ENCODE measurements at places on chromosomes 12 and 14.

DNA sequence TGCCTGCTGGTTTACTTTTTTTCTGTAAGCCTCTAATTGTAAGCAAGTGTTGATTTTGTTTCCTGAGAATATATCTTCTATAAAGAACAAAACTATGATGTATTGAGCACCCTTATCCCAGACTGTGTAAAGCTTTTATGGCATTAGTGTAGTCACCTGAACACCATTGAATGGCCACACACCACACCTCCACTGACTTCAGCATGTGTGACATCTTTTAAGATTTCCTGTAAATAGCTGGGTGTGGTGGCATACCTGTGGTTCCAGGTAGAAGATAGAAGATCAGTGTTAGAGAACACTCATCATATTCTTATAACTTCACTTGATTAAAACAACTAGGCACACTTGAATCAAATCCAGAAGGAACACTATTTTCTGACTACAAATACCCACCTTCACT is 51.3 kb downstream of the WBP11 start:
- no peak for DNase-seq

DNA sequence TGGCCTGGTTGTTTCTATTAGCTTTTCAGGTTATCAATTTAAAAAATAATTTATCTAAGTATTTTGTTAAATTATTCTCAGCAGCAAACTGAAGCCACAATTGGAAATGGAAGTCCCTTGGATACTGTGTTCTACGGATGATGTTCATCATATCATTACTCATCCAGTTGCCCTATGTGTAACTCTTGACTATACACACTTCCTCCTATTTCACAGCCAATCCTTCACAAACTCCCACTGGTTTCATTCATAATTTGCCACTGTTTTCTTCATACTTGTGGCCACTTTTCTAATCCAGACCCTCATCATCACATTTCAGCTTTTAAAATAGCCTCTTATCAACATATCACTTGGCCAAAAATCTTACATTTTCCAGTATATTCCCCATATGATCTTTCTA is 84.0 kb downstream of the CATSPERB start:
- no peak for DNase-seq

GRCh38 chr14:57714487-57714931 is 151.4 kb downstream of the SLC35F4 start:
- no peak for DNase-seq

DNA sequence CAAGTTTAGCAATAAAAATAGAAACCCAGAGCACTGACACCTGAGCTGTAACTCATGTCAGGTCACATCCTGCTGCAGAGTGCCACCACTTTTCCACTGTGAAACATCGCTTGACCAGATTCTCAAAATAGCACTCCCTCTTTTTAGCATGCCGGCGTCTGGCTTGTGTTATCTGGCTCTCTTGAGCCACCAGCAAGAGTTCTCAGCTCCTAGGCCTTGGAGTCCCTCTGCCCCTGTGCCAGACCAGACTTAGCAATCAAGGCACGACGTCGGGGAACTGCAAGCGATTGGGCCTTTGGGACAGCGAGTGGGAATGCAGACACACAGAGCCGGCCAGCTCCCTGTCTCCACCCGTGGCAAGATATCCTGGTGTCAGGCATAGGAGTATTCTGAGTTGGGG is 52.5 kb downstream of the SPIC start:
- no peak for DNase-seq

DNA sequence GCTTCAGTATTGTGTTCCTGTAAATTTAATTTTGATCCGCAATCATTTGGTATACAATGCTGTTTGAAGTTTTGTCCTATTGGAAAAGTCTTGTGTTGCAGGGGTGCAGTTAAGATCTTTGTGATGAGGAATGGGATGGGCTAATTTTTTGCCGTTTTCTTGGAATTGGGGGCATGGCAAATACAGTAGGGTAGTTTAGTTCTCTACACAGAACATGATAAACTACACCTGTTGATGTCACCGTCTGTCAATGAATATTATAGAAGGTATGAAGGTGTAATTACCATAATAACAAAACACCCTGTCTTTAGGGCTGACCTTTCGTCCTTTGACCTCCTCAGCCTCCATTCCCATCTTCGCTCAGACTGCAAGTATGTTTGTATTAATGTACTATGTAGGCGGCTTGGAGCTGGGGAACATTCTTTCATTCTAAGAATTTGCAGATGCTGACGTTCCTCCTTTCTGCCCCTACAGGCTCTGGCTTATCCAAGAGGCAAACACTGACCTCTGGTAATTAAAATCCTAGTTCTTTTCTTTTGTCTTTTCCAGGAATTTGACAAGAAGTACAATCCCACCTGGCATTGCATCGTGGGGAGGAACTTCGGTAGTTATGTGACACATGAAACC is 1.7 kb downstream of the DYNLL1 start:
- DNase-seq = no peak

DNA sequence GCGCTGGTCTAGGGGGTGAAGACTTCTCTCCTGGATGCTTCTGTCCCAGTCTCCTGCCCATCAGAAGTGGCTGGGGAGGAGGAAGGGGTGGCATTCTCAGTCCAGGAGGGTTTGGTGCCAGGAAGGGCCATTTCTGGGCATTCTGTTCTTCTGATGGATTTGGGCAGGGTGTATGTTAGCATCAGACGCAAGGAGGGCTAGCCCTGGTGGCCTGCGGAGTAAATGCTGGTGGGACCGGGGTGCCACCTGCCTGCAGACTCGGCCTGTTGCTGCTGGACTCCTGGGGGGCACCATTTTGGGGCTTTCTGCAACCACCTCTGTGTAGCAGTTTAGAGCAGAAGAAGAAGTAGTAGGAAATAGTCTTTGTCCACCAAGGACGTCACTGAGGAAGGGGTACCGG is 31.7 kb downstream of the AACS start:
- DNase-seq = no peak

DNA sequence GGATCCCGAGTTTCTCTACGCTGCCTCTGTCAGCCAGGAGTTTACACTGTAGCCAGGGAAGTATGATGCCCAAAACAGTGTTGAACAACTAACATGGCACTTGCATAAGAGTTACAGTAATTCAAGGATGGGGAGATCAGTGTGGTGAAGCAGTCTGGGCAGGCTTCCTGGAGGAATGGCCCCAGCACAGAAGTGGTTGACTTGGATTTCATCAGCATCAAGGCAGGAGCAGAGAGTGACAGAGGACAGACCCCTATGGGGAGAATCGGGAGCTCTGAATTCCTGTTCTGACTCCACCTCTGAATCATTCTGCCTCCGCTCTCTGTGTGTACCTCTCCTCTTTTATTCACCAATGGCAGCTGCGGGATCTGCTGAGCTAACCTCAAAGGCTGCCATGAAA is 124.5 kb downstream of the KCNA5 start:
- DNase-seq = no peak

DNA sequence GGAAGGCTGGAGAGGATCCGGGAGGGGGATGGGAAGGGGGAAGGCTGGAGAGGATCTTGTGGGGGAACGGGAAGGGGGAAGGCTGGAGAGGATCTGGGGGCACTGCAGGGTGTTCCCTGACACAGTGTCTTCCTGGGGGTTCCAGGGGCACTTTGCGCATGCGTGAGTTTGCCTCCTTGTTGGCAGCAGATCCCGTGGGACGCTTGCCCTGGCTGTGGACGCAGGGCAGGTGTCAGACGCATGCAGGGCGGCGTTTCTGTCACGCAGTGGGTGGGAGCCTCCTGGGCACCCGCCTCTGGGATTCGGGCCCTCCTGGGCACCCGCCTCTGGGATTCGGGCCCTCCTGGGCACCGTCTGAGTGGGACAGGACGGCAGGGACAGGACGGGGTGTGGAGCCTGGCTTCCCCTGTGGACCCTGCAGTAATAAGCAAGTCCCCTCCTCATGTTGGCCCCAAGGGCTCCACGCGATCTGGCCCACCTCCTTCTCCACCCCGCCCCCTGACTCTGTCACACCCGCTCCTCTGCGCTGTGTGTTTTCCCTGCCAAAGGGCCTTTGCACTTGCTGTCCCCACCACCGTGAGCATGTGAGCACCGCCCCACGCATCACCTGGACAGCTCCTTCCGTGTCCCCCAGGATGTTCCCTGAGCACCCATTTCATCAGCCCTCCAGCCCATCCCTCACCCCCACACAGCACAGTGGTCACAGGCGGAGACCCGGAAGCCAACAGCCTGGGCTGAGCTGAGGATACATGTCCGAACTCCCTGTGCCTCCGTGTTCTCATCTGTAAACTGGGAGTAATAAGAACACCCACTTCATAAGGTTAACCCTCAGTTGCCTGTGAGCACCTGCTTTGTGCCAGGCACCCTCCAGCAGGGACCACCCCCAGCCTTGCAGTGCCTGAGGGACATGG is 4.4 kb downstream of the MMP17 start:
- no peak for DNase-seq

DNA sequence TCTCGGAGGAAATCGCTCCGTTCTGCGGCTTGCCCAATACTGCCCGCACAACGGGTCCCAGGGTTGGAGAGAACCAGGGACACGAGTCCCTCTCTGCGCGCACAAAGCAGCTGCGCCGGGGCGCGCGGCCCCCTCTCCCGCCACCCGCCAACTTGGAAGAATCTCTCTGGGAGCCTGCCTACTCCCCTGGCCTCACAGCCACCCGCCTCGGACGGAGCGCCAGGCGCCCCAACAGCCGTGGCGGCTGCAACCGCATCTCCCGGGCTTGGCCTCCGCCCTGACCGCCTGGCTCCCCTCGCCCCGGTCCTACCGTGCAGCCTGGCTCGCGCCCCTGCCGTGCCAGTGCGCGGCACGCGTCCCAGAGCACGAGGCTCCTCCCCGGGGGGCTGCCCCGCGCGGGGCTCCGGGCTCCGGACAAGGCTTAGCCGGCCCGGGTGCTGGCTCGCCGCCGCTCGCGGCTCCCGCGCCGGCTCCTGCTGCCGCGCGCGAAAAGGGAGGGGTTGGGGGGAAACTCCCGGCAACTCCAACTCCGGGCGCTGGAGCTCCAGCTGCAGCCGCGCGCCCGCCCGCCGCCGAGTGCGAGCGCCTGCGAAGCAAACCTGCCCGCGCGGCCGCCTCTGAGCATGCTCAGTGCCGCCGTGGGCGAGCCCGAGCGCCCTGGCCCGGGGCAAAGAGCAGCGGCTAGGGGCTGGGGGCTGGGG is at the start of gene STXBP6:
Gene STXBP6 (minus strand): TSS at position 580 of the 701 bp plus-strand sequence. CDS start 75,329 bp downstream, outside the sequence.
- DNase-seq = no peak

DNA sequence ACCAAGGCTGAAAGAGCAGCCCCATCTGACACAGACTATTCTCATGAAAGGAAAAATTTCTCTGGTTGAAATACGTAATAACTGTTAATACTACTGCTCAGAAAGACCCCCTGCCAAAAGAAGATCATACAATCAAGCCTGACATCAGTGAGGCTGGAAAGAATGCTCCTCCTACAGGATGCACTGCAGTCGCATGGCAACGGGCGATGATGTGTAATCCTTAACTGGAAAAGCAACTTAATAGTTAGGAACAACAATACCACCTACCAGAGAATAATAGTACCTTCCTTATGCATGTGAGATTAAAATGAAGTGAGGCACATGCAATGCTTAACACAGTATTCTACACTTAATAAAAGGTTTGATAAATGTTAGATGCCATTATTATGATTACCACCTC is 1.2 kb upstream of the GOLGA5 start:
- no peak for DNase-seq

GRCh38 chr12:70415987-70416386 is 49.9 kb downstream of the KCNMB4 start:
- DNase-seq = no peak

DNA sequence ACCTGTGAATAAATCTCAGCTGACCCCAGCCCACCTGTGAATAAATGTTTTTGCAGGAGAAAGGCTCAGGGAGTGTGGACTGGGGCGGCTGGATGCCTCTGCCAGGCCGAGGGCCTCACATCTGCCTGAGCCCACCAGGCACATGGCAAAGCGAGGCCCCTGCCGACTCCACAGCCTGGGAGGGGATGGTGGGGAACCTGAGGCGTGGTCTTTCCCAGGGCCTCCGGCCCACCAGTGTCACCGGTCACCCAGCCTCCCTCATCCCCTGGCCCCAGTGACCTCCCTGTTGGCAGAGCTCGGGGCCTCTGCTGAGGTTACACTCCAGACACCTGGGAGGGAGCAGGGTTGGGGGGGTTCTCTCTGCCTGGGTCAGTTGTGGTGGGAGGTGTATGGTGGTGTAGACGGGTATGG is 8.2 kb downstream of the NOC4L start:
- DNase-seq = no peak

DNA sequence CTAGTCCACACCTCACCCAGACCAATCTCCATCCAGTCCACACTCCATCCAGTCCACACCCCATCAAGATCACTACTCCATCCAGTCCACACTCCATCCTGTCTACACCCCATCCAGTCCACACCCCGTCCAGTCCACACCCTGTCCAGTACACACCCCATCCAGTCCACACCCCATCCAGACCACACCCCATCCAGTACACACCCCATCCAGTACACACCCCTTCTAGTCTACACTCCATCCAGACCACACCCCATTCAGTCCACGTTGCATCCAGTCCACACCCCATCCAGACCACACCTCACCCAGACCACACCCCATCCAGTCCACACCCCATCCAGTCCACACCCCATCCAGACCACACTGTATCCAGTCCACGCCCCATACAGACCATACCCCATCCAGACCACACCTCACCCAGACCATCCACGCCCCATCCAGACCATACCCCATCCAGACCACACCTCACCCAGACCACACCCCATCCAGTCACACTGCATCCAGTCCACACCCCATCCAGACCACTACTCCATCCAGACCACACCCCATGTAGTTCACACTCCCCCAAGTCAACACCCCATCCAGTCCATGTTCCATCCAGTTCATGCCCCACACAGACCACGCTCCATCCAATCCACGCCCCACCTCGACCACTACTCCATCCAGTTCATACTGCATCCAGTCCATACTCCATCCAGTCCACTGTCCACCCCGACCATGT is 116.6 kb upstream of the RTL1 start:
- no peak for DNase-seq

DNA sequence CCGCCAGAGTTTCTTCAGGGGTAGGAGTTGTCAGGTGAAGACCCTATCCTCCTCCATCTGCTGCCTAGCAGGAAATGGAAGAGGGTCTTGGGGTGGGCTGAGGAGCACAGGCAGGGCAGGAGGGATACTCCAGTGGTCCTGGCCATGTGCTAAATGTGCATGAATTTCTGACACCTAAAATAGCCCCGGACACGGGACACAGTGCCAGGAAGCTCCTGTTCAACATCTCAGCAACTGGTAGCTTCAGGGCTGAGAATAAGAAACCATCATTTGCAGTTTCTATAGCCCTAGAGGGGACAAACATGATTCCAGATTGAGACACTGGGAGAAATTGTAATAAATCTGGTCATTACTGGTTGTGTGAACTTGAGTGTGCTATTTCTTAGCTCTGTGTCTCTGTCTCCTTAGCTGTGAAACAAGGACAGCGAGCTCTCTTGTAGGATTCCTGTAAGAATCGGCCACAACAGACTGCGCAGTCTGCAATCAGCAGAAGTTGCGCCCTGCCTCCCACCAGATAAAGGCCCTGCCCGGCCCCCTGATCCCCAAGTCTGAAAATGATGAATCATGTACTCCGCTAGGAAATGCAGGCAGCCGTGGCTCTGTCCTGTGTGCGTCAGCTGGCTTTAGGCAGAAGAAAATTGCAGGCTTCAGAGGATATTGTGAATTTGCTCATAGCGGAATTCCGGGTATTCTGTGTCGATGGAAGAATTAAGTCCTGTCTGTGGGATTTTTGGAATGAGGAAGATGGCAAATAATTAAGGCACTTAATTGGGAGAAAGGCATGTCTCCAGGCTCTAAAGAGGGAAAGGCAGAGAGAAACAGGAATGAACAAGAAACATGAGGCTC is 35.2 kb upstream of the MEG3 start:
- DNase-seq = no peak

- DNase-seq = no peak
These were observed 190.4 kb upstream of the FOXN3 start for GRCh38 chr14:89607453-89607852.

GRCh38 chr14:71399057-71399487 is 491.8 kb downstream of the PCNX1 start:
- DNase-seq = no peak

Data from T-helper 9 cell (primary cell).